ENCODE measurements at places on chromosomes 13 and 19.

DNA sequence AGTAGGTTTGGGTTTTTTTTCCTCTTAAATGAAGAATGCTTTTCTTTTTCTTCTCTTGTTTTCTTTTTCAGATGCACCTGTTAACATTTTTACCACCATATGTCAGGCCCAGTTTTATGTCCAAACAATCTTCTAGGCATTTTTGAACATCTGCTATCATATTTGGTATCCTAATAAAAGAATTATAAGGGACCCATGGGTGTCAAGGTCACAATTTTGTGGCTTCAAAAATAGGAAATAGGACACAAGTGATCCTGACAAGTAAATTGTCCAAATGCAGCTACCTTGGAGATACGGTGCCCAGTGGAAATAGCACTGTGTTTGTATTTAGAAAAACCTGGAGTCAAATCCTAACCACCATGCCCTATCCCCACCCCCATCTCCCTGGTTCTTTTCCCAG lies 270.3 kb downstream of the MZT1 start:
- DNase-seq, result no peak

DNA sequence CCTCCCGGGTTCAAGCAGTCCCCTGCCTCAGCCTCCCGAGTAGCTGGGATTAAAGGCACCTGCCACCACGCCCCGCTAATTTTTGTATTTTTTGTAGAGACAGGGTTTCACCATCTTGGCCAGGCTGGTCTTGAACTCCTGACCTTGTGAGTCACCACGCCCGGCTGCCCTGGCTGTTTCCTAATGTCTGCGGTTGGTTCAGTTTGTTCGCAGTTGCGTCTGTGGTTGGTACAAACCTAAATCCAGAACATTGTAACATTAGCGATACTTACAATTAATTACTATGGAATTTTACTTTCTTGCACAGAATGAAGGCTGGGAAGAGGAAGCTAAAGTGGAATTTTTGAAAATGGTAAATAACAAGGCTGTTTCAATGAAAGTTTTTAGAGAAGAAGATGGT lies 38.1 kb downstream of the RNF17 start:
- no peak for DNase-seq

DNA sequence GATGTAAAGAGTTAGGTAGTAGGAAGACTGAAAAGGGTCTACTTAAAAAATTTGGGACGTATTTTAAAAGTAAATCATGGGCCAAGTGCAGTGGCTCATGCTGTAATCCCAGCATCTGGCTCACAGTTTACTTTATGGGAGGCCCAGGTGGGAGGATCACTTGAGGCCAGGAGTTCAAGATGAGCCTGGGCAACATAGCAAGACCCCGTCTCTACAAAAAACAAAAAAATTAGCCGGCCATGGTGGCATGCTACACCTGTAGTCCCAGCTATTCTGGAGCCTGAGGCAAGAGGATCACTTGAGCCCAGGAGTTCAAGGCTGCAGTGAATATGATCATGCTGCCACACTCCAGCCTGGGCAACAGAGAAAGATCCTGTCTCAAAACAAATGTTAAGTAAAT lies 23.0 kb downstream of the UTP14C start:
- DNase-seq, result no peak

- DNase-seq, result no peak
Measured at GRCh38 chr13:24888291-24888931, 124.4 kb downstream of the RNF17 start.
